ENCODE measurements at places on chromosomes 1 and 21. TPM values are rescaled to one million over a fixed set of nuclear protein-coding genes. Genes with fewer than 3 reads are reported as not detected.

ACTL8 gene
- polyA plus RNA-seq, result 1.5 TPM

RAB42 gene
- 2.3 TPM for polyA plus RNA-seq

SYT2 gene
- 0.01 TPM for polyA plus RNA-seq

- DNase-seq, result no peak
Observed at GRCh38 chr1:911875-912739, 11.6 kb upstream of the SAMD11 start.

All from A549 (cell line).